Panc1 (cell line): ENCODE measurements at places on chromosomes 11 and 22. TPM values are rescaled to one million over a fixed set of nuclear protein-coding genes. Genes with fewer than 3 reads are reported as not detected.

- no peak for DNase-seq
These were observed 177.7 kb downstream of the NAV2 start for GRCh38 chr11:19890308-19890707.

DNA sequence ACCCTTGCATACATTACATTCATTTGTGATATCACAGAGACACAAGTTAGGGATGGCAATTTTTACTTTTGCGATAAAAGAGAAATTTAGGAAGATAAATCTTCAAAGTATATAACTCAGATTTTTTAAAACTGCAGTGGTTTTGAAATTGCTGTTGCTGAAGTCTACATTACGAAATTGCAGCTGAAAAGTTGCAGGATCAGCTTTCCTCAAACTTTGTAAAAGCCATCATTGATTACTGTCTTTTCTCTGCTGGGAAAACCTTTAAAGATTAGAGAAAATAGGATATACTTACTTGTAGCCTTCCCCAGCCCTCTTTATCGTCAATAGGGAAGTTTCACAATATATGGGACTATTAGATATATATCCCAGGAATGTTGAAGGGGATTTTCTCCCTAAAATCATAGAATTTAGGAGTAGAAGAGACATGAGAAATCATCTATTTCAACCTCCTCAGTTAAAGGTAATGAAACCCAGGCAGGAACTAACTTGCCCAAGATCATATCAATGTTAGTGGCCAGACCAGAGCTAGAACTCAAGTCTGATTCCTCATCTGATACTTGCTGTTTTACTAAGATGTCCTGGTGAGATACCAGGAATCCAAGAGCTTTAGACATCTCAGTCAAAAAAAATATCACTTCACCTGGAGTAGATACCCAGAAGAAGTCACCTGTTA, 10.4 kb upstream of the AGBL2 start:
- no peak for DNase-seq

DNA sequence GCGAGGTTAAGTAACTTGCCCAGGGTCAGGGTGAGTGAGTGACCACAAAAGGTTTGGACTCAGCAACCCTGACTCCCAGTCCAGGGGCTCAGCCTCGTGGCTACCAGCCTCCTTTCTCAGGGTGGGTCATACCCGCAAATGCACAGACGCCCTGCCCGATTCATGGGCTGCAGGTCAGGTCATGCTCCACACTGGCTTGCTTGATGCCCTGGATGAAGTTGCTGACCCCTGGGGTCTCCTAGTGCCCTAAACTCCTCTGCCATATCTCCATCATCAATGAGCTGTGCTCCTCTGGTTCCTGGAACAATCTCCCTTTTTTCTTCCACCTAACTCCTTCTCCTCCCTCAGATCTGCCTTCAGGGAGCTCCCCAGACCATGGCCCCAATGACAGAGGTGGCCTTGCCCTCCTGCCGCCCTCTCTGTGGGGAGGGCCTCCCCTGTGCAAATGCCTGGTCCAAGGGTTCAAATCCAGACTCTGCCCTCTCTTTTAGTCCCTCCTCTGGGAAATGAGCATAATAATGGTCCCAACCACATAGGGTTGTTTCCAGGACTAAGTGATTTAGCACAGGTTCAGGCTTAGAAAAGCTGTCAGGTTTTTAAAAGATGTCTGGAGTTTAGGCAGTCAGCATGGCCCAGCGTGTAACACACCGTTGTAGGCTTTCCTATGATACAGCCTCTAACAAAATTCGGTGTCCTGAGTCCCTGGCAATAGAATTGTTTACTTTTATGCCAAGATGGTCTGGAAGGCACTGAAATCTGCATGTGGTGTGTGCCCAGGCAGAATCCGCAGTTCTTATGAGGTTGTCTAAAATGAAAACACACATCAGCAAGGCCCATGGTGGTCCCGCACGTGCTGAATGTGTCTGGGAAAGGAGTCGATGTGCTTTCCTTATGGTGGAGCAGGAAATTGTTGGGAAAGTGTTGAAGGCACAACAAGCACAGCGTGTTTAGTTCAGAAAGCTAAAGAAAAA, 63.6 kb downstream of the CD82 start:
- DNase-seq = no peak

DNA sequence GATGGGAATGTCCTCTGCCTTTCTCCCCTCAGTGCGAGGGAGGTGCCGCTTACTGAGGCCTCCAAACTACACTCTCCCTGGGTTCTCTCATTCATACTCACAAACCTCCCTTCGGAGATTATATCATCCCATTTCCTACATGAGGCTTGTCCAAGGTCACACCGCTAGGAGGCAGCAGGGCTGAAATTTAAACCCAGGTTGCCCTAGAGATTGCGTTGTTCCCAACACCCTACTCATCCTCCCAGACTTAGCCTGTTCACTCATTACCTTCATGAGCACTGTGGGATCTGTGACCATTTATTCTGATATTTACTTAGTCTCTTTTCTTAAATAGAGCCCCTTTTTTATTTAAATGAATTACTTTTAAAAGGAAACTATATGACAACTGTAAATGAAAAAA, 31.1 kb downstream of the SDHAF2 start:
- no peak for DNase-seq

- DNase-seq = no peak
These were observed 450.5 kb upstream of the DDI1 start for GRCh38 chr11:103585911-103586310.

DNA sequence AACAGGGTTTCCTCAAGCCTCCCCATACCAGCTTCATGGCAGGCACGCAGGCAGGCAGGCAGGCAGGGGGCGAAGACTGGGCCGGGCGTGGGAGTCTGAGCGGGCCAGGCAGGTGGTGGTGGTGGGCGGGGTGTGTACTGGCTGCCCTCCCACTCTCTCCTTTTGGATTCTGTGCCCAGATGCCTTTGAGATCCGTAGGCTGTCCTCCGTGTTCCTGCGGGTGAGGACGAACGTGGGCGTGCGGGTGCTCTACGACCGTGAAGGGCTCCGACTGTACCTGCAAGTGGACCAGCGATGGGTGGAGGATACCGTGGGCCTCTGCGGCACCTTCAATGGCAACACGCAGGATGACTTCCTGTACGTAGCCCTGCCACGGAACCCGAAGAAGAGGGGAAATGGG, 23.0 kb downstream of the OTOG start:
- no peak for DNase-seq

GRCh38 chr11:101129203-101129943, at the start of gene PGR:
TSS of gene PGR (minus strand) at chr11:101129813. CDS start at chr11:101129070, 743 bp downstream.
- no peak for DNase-seq

- DNase-seq = no peak
These were observed 892.4 kb downstream of the KCNA4 start for GRCh38 chr11:29124470-29124869.

- DNase-seq = no peak
These were observed 6.2 kb downstream of the ZP1 start for GRCh38 chr11:60873533-60873932.

DNA sequence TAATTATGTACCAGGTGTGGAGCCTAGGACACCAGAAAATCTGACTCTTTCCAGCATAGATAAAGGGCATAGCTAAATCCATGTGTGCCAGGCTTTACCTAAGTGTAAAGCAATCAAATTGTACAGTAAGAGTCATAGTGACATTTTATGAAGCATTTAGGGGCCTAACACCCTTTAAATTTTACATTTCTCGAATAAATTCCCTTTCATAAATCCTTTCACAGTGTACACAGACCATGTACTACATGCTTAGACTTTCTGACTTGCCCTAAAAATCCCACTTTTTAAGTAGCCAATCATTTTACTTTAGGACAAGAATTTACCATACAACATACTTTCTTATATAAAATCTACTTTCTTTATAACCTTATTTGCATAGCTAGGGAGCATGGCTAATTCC, 727.6 kb upstream of the LUZP2 start:
- DNase-seq = no peak

DNA sequence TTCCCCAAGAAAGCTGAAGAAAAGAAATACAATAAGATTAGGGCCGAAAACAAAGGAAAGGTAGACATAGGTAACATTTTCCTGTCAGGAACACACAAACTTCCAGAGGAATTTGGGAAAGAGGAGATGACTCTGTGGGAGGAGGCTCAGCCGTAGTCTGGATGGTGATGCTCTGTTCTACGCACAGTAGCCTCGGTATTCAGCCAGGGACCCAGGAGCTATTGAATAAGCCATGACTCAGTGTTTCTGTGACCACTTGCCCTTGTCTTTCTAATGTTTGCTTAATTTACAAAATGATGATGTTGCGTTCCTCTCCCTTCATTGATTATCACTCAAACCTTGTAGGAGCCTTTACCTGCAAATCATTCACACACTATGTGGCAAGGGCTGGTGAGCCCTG, 745.0 kb downstream of the NTM start:
- DNase-seq = no peak

DNA sequence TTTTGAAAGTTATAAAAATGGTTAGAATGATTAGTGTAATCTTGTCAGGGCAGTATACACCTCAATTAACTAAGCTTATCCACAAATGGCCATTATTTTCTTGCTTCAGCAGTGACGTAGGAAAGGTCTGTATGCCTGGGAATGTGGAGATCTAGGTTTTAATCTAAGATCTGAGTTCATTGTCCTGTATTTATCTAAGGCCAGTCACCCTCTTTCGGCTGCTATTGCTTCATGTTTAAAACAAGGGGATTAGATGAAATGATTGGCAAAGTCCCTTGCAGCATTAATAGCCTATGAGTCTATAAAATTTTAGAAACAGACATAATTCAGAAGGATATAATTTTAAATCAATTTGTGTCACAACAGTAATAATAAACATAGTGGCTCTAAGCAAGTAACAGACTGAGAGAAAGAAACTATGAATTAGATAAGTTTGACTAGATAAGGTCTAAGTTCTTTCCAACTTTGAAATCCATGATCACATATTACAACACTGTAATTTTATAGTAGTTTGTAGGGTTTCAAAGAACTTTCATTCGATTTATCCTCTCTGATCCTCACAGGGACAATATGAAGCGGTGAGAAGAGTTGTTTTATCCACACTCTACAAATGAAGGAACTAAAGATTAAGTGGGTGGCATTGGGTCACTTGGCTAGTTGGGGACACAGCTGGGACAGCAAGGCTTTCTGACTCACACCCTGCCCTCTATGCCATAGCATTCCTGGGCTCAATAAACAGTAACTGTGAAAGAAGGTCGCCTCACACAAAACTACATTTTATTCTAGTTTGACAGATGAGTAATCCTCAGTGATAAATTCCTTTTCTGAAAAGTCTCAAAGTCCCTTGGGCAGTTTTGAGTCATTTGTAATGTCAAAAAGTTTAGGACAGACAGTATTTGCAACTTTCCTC, 60.6 kb upstream of the RDX start:
- no peak for DNase-seq

DNA sequence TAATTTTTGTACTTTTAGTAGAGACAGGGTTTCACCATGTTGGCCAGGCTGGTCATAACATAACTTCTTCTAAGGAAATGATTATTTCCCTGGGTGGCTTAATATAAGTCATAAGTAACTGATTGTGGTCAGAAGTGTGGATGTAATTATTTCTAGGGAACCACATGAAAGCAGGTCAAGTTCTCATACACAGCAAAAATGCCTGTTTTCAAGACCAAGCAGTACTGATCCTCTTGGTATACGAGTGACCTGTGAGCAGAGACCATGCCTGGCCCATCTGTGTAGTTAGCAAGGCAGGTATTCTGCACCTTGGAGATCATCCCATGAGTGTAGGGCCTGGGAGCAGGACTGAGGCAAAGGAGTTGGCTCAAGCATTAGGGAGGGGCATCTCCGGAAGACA, 32.5 kb upstream of the NUCB2 start:
- DNase-seq = no peak

DNA sequence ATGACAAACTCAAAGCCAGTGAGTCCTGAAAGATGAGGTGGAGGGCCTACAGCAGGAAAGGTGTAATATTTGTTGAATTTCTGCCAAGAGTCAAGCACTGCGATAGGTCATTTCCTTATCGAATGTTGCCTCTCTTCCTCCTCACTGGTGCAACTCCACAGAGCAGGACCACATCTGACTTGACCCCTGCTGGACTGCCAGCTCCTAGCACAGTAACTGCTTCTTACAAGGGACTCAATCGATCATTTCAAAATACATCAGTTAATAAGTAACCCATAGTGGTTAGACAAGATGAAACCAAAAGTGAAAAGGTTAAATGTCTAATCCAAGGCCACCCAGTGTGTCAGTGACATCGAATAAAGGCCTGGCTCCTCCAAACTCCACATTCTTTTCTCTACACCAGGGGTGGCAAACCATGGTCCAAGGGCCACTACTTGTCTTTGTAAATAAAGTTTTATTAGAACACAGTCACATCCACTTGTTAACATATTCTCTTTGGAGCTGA, 98.5 kb upstream of the CSNK2A3 start:
- no peak for DNase-seq

DNA sequence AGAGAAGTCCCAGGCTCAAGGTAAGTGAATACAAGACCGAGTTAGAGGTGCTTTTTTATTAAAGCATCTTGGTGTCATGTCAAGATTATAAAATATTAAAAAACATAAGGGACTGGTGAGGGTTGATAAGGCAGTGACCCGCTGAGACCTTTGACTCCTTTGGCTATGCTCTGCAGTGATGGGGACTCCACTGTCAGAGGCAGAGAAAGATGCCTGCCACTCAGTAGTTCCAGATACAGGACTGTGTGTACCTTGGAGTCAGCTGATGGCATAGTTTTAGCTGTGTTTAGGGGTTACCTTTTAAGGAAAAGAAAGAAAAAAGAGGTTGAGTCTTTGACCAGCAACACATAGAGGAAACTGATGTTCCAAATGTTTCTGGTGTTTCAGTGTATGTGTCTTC, 40.8 kb downstream of the SHISA8 start:
- no peak for DNase-seq

GRCh38 chr22:49490692-49491091, 337.0 kb downstream of the BRD1 start:
- DNase-seq = no peak

DNA sequence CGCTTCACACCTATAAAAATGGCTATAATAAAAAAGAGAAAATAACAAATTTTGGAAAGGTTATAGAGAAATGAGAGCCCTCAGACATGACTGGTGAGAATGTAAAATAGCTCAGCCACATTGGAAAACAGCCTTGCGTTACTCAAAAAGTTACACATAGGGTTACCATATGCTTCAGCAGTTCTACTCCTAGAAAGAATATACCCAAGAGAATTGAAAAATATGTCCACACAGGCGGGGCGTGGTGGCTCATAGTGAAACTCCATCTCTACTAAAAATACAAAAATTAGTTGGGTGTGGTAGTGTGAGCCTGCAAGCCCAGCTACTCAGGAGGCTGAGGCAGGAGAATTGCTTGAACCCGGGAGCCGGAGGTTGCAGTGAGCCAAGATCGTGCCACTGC, 7.6 kb upstream of the JHY start:
- no peak for DNase-seq

- DNase-seq = no peak
These were observed 35.3 kb downstream of the EHF start for GRCh38 chr11:34656062-34656720.

RFPL2 gene
- total RNA-seq = not detected

MRGPRX3 gene
- not detected for total RNA-seq

ANGPTL5 gene
- not detected for total RNA-seq

SERHL2 gene
- 1.6 TPM for total RNA-seq

TMEM191B gene
- 3.7 TPM for total RNA-seq

BIK gene
- 0.18 TPM for total RNA-seq

UQCC3 gene
- total RNA-seq = 7.4 TPM

SAA1 gene
- total RNA-seq = 7.9 TPM

GNB1L gene
- 12.2 TPM for total RNA-seq

PTPRCAP gene
- 0.82 TPM for total RNA-seq

MMP7 gene
- 2.7 TPM for total RNA-seq
